NCI-H2107 (cell line): ENCODE measurements at places on chromosomes 13 and 19.

DNA sequence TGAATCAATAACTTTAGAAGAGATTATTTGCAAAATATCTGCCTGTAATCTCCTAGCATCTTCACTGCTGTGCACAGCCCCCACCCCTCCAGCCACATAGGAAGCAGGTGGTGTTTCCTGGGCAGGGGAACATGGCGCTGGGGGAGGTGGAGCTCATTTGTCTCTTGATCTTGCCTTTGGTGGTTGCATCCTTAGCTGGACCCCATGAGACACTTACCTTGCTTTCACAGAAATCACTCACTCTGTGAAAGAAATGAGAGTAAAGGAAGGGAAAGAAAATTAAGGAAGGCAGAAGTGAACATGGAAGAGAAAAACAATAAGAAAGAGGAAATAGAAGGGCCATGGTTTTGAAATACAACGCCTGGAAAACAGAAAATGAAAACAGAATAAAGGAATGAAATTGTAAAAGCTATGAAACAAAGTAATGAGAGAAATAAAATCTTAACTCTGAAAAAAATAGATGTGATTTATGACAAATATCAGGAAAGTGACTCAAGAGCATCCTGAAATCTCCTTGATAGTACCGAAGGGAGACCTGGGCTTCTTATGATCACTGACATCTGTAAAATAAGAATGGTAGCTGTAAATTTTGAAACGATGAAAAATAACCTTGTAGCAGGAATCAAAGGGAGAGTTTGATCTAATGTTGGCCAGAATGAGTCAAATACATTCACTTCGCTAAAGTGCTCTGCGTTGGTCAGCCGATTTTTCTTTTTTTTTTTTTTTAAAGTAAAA is 17.2 kb upstream of the RNASEH2B start:
- DNase-seq, result no peak

GRCh38 chr13:39038569-39039030 is 344 bp downstream of the NHLRC3 start:
- no peak for DNase-seq

DNA sequence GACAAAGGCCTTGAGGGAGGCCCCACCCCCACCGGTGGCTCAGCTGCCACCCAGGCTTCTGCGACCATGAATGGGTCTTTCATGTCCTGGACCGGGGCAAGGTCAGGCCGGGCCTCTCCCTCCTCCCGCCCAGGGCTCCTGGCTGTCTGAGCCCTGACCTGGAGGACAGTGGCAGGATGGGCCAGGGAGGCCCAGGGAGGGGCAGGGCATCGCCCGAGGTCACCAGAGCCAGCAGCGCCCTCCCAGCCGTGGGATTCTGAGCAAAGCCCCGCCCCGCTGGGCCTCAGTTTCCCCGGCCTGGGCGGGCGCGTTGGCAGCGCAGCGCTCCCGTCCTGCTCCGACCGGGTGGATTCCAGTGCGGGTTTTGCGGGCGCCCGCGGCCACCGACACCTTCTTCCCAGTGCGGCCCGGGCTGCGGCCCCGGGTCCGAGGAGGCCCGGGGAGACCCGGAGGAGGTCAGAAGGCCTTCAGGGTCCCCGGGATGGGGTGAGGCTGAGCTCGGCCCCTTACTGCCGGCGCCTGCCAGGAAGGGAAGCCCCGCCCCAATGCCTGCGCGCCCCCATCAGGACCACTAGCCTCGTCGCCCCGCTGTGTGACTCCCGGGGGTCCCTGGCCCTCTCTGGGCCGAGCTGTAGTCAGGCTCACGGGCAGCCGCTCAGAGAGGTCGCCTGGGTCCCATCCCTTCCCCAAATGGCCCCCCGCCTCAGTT is 24.6 kb upstream of the SEMA6B start:
- no peak for DNase-seq

- no peak for DNase-seq
These were observed 485 bp upstream of the ZNF845 start for GRCh38 chr19:53333066-53333462.

- no peak for DNase-seq
These were observed 165.5 kb downstream of the TBC1D4 start for GRCh38 chr13:75316427-75316826.

GRCh38 chr13:78020861-78021260 is 102.2 kb upstream of the EDNRB start:
- DNase-seq, result no peak

DNA sequence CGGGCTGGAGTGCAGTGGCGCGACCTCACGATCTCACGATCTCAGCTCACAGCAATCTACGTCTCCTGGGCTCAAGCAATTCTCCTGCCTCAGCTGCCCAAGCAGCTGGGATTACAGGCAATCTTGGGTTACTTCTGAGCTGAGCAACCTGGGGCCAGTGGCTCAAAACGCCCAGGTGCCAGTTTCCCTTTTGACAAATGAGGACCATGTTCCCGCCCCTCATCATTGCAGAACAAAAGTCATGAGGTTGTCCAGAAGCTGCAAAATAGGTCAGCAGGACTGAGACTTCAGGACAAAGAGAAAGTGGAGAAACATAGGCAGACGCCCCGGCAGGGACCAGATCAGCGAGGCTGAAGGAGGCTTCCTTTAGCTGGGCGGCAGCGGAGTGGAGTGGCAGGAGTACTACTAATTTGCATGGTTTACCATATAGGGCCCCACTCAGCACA is 3.3 kb upstream of the ADGRE5 start:
- DNase-seq, result no peak

- no peak for DNase-seq
These were observed 11.2 kb upstream of the ZNF681 start for GRCh38 chr19:23769691-23770468.

- no peak for DNase-seq
These were observed 3.2 kb upstream of the POLR2E start for GRCh38 chr19:1098177-1099051.

- DNase-seq, result no peak
These were observed 396.7 kb upstream of the GPC6 start for GRCh38 chr13:92829930-92830329.

GRCh38 chr13:112868308-112868707 is 100.7 kb upstream of the MCF2L start:
- DNase-seq, result no peak

DNA sequence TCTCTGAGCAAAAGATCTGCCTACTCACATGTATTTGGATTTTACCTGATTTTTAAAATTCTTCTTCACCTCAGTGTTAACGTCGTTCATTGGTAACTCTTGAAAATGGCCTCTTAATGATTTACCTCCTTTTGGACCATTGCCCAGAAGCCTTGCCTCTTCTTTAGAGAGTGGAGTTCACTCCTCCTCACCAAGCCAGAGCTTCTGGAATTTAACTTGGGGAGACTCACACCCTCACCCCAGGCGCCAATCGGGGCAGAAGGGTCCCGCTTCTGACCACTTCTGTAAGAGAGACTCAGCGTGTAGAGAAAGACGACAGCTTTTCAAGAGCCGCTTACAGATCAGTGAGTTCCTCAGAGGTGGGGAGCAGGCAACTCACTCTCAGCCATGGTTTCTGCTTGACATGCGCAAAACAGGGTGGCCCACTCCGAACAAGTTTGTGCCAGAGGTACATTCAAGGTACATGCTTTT is 2.7 kb downstream of the PNMA8C start:
- no peak for DNase-seq

- no peak for DNase-seq
These were observed 18.7 kb downstream of the COL5A3 start for GRCh38 chr19:9991425-9992191.

- no peak for DNase-seq
These were observed 530.9 kb upstream of the NBEA start for GRCh38 chr13:34411177-34411576.

- no peak for DNase-seq
These were observed 21.6 kb upstream of the C1QTNF9 start for GRCh38 chr13:24287748-24288287.

DNA sequence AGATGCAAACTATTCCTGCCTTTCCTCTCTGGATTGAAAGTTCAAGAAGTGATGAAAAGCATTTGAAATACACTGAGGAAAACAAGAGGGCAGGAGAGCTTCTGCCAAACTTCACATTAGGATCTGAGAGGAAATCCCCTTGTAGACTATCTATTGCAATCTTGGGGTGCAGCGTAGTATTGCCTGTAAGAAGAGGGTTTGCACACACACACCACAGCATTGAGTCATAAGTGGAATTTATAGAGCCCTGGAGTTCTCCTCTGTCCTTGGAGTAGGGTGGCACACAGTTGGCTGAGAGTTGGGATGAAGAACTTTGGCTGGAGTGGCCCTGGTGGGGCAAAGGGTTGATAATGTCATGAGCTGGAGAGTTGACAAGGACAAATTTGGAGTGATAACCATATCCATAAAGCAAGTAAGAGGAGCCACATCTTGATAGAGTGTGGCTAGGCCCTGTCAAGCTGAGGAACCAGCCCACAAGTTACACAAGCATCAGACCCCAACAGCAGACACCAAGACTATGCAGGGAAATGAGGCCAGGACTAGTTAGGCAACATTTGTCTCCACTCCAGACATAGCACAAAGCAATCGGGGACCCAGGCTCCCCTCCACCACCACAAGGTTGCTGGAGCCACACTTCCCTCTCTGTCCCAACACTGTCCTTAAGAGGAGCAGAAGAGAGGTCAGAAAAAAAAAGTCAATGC is 520.9 kb downstream of the KLF5 start:
- no peak for DNase-seq

DNA sequence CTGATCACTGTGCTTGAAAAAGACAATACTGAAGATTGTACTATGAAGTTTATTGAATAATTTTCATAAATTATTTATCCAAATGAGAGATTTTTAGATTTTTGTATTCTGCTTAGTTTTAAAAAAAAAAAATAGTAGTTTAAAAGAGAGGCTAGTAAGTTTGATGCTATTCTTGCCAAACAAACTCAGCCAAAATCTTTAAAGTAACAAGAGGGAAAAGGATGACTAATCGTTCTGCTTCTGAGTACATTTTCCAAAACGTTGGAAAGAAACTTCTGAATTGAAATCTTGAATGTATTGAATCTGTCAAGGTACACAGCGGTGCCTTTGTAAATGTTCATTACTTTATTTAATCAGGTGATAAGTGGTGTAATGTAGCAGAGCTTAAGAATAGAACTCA is 34.4 kb downstream of the NUP58 start:
- no peak for DNase-seq

DNA sequence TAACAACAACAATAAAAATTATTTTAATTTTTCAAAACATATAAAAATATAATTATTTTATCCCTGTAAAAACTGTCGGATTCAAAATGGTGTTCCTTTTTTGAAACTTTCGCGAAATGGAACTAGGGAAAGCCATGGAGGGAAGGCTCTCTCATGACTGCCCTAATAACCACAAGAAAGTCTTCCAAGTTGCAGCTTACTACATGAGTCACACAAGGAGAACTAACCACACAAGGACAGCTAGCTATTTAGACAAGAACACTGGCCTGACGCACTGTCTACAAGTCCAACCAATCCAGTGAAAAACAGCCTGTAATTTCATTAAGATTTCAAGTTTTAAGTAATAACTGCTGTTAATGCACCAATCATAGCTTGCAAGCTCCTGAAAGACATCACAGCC is 319.2 kb upstream of the PCDH9 start:
- no peak for DNase-seq

GRCh38 chr13:30128591-30128990 is 178.8 kb downstream of the KATNAL1 start:
- DNase-seq, result no peak
